Posterior vena cava (tissue), 2 donors: ENCODE measurements at places on chromosomes 7 and 10.

DNA sequence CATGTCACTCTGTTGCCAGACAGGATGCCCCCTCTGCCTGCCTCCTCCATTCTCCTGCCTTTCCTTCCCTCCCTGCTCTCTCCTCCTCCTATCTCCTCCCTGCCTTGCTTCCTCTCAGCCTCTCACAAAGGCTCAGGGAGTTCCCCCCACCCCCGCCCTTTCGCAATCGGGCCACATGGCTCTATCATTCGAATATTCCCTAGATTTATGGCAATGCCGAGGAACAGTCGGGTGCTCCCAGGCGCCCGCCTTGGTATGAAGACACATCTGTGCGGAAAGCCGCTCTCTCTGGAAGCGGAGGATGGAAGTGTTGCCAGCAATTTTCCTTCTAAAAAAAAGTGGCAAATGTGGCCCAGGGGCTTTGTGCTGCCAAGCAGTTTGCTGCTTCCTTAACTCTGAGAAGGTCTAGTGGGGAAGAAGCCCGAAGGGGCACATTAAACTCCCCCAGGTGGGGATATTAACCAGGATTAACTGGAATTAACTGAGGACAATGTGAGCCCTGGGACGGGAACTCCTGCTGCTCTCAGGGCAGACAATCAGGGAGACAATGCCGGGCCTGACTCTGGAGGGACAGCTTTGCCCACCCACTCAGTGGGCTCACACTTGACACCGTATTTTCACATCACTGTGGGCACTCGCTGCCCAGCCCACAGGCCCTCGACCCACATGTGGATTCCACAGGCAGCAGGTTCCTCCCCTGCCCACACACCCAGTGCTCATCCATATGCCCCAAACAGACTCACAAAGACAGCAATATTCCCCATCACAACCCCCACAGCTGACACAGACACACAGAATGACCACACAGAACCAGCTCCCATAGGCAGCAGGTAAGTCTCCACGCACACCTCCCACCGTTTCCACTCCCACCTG is 88.4 kb upstream of the SMNDC1 start:
- no peak for DNase-seq

DNA sequence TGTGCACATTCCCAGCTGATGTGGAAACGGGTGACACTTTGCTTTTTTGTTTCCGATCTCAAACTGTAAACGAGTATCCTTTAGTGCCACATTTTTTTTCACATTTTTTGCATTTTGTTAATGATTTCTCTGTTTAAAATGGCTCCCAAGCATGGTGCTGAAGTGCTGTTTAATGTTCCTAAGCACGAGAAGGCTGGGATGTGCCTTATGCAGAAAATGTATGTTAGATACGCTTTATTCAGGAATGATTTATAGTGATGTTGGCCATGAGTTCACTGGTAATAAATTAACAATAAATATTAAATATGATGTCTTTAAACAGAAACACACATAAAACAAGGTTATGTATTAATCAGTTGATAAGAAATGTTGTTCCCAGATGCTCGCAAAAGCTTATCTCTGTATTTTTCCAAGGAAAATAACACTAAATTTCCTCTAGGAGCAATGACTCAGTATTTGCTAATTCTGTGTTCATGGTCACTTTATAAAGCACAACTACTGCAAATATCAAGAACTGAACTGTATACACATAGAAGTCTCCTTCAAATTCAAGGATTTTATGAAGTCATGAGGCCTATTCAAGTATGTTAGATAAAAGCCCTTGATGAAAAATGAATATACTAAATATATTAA is 305.9 kb upstream of the SMIM30 start:
- DNase-seq: no peak

DNA sequence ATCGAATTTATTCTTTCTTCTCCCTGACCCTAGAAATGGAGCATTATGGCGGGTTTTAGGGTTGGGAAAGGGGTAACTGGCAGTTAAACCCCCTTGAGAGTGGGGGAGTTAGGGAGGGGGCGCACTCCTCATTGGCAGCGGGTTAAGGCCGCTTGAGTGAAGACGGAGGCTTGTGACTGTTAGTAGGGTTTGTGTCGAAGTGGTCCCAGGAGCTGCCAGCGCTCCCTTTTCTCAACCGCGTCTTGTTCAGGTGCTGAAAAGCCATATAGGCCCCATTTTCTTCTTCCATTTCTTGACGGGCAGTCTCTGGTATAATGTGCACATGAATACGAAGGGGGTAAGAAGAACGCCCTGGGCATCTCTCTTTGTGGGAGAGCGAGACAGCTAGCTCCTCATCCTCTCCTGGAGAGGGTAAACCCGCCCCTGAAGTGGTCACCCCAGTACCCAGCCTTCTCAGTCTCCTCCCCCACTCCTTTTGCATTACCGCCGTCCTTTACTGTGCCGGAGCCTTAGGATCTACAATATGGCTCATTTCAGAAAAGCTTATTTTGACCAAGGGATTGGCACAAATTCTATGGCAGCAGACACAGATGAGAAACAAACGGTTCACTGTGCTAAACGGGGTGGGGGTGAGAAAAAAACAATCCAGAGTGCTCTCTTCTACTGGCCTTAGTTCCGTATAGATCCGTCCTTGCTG is 836 bp downstream of the KMT2E start:
- DNase-seq: no peak

GRCh38 chr7:55409482-55410225 is 44.5 kb downstream of the LANCL2 start:
- DNase-seq: no peak

DNA sequence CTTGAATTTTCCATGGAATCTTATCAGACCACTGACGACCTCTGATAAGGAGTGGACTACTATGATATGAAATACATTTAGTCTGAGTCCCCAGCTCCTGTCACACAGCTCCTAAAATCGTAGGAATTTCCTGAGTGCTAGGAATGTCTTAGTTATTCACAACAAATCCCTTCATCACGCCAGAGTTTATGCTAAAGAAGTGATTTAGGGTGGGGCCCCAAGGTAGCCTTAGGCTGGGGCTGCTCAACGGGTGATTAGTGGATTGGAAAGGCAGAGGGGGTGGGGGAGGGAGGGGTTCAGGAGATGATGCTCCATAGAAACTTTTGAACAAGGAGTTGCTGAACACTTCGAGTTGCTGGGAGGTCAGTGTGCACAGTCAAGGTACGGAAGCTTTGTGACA is 7.0 kb upstream of the TET1 start:
- DNase-seq: no peak

GRCh38 chr7:105178928-105179541 is 165.0 kb downstream of the KMT2E start:
- no peak for DNase-seq

GRCh38 chr7:133349101-133349500 is 96.2 kb downstream of the EXOC4 start:
- no peak for DNase-seq

- DNase-seq: no peak
Measured at GRCh38 chr7:139822855-139823254, 6.2 kb upstream of the TBXAS1 start.
